ENCODE measurements at places on chromosomes 1 and 21.

- DNase-seq, result no peak
Measured at GRCh38 chr1:112909847-112910246, 46.1 kb downstream of the SLC16A1 start.

DNA sequence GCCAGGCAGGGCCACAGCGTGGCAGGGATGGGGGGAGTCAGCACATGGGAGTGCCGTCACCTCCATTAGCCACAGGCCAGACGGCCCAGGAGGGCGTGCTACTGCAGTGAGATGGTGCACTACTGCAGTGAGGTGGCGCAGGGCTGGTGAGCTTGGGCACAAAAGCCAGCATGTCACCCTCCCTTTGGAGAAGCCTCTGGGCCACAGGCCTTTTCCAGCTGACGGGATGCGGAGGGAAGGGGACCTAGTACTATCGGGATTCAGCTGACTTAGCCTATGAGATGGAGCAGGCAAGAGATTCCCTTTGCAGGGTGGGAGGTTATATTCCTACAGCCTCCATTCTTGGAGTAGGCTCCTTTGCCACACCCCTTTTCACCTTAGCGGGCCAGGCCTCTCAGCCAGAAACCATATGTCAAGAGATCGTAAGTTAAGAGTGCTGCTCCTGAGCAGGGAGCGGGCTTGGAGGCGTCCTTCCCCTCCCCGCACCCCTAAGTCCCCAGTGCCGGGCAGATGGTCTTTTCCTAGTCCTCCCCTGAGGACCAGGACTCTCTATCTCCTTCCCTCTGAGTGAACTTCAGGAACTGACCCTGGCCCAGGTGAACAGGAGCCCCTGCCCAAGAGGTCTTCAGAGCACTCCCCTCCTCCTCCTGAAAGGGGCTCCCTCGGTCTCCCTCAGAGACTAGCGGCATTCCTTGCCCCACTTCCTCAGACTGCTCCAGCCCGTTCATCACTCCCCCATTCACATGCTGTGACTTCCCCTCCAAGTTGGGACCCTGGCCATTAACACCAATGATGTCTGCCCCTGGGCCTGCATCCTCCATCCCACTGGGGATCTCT is 8.2 kb downstream of the NES start:
- no peak for DNase-seq

DNA sequence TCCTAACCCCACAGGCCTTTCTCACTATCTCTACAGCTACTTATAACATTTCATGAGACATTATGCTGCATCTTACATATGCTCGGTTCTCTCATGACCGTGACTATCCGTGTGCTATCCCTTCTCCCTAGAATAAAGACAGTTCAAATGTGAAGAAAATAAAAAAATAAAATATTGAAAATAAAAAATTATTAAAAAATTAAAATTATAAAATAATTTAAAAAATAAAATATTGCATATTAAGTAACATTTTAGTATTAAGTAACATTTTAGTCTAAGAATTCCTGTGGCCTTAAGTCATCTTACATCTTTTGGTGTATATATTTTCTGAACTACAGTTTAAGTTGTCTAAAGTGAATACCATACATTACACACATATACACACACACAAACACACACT is 415.5 kb downstream of the DPYD start:
- no peak for DNase-seq

DNA sequence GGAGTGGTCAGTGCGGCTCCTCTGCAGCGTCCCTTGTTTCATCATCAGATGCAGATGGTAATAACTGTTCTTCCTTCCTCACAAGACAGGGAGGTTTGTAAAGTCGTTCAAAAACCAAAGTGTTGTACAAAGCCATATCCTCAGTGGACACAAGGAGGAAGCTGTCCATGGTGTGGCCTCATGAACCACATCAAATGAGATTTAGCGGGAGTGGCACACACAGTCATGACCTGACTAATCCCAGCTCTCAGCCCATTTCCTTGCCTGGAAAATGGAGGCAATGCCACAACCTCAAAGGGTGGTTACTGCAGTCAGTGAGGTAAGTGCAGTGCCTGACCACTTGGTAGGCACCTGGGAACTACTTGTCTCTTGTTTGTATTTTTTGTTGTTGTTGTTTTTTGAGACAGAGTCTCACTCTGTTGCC is 13.4 kb downstream of the ENTREP3 start:
- no peak for DNase-seq

GRCh38 chr1:183077097-183077496 is 53.9 kb downstream of the LAMC1 start:
- DNase-seq, result no peak
